ENCODE measurements at places on chromosomes 7 and 10.
A peak's percentile ranks its signal among the peaks of the same experiment; 100 is the strongest.

GRCh38 chr10:59108296-59108870 is 68.1 kb upstream of the PHYHIPL start:
- no peak for DNase-seq

DNA sequence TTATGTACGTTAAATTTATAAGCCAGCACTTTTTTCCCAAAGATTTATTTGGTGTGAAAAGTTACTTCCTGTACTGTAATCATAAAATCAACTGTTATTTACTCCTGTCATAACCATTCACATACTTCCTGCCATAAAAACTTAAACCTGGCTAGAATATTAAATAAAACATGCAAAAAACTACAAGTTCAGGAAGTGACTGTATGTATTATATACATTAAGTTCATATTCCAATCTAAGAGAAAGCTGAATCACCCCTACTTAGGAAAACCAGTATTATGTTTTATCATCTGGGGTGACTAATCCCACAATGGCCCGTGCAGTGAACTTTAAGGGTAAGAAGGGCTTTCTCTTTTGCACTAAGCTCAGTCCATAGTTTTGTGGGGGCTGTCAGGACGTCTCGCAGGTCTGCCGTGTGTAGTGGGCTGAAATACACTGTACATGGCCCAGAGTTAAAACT is 183.7 kb upstream of the KLF14 start:
- no peak for DNase-seq

DNA sequence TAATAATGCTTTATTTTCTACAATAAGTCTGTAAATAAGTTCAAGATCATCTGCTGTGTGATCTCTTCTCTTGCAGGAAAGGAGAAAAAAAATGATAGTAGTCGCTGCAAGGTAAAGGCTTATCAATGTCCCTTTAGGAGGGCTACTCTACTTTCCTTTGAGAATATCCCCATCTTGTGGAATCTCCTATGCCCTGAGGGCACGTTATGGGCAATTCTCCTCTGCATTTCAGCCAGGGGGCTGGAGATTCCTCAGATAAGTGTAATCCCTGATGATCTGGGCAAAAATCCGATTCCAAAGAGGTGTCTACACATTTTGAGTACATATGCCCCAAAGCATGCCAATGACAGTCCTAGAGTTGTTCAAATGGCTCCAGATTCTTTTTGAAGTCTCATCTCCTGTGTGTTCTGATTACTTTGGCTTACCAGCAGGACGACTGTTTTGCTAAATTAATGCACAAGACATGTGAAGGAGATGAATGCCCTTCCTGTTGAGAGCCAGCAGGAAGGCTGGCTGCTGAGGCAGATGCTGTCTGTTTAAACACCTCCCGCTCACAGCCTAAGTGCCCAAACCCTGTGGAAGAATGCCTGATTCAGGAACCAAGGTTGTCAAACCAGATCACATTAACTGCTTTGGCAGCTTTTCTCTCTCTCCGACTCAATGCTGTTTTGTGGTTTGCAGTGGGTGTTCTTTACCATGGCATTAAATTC is 171.2 kb upstream of the COL1A2 start:
- no peak for DNase-seq

GRCh38 chr7:66099551-66100407 is 14.9 kb upstream of the CRCP start:
- DNase-seq, result no peak

DNA sequence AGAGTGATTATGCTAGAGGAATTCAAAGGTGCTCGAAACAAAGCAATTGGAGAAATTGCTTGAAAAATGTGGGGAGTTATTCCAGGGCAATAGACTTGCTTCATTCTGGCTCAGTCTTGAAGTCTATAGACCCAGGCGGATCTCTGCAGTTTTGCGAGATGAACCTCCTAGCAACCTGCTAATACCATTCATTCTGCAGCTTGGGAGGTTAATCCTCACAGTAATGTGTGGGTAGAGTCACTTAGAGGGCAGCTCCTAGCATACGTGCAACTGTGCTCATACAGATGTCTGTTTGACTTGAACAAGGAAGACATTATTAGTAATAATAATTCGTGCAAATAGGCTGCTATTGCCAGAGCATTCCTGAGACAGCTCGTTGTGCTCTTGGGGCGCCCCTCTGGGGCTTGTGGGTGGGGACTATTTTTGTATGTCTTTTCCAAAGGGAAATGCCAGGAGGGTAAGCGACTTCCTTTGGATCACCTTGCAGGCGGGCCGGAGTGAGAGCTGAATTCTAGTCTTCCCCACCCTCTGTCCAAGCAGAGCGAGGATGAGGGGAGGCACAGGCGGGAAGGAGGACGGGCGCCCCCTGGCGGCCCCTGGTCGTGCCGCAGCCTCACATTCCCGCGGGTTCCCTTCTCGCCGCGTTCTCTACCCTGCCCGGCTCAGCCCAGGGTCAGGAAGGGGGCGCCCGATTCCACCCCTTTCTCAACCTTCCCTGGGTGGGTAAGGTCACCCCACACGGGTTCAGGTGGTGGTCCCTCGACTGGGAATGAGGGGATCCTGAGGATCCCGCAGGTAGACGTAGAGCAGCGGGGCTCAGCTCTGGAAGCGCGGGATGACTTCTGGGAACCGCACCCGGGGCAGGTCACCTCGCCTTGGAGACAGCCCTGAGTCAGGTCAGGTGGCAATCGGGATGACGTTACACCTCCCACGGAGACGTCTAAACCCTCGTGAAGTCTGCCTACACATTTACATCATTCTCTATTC is 241.5 kb downstream of the PHTF2 start:
- DNase-seq, result peak; percentile 10

GRCh38 chr7:151801782-151802468 is 75.0 kb downstream of the PRKAG2 start:
- no peak for DNase-seq

DNA sequence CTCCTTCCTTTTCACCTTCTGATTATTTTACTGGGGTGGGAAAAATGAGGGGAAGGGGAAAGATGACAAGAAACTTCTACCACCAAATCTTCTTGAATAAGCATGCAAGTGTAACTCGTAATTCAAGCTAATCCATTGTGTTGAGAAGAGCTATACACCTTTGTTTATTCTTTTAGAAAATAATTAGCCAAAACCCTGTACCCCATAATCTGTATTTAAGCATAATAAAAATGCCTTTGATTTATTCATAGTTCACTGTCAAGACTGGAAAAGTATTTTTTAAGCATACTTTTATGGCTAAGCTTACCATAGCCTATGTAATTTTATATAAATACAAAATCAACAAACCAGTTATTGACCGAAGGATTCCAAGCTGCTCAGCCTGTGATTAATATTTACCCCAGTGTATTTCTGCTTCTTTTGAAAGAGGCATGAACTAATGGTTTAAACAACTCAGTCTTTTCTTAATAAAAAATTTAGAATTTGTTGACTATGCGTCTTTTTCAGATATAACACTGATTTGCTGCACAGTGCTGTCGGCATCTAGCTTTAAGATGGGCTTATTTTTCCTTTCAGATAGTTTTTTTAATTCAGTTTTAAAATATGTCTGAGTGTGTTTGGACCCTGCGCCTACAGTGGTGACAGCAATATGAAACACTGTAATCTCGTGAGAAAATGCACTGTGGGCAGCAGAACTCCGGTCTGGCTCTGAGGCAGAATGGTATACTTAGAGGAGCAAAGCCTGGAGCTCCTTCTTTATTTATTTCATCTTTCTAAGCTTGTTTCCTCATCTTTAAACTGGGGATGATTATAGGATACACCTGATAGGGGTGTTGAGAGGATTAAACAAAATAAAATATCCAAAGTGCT is 238.8 kb upstream of the LRGUK start:
- no peak for DNase-seq

- DNase-seq, result no peak
Observed at GRCh38 chr7:48213226-48213625, 42.0 kb downstream of the ABCA13 start.

DNA sequence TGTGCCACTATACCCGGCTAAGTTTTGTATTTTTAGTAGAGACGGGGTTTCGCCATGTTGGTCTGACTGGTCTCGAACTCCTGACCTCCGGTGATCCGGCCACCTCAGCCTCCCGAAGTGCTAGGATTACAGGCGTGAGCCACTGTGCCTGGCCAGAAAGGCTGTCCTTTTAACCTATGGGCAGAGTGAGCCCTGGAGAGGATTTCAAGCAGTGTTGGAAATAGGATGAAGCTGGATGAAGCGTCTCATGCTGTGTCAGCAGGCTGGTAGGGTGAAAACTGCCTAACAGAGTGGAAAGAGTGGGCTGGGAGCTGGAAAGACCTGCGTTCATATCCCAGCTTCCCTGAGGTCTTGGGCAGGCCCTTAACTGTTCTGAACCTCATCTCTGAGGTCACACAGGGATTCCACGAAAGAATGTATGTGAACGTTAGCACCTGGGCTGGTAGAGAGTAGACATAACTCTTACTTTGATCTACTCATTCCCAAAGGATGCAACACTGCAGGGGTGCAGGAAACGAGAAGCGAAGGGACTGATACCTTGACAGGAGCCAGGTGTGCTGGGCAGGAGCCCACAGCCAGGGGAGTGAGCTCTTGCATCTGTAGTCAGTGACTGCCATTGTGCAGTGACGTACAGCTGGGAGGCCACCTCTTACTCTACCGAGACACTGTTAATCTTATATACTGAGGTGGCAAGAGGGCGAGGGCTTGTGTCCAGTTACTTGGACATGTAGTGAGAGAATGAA is 34.1 kb downstream of the WBP1L start:
- DNase-seq, result no peak

GRCh38 chr10:93746844-93747284 is 10.9 kb upstream of the LGI1 start:
- DNase-seq, result no peak

DNA sequence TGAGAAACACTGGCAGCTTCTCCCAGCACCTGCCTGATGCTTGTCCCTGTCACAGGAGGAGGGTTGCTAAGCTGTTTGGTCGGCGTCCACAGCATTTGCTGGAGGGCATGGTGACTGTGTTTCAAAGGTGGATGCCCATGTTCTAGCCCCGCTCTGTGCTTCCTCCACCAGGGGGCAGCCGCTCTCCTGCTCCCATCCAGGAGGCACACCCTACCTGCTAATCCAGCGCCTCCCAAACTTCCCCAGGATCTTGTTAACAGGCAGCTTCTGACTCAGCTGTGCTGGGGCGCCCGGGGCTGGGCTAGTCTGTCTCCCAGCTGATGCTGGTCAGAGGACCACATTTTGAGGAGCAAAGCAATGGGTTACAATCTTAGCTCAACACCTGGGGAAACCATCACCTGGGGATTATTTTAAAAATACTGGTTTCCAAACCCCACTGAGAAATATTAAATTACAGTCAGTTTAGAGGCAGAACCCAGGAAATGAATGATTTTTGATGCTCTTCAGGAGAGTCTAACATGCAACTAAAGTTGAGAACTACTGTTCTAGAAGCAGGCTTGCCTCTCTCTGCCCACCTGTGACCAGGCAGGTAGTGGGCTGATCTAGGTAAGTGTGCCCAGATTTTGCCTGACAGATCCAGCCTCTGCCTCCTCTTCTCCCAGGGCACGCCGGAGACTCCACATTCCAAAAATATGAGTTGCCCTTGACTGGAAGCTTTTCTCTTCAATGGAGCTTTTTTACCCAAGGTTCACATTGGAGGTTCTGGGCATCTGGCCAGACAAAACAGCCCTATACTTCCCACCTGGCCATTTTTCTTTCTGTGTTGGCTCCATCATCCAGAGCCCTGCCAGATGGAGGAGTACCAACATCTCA is 92.7 kb upstream of the GPR26 start:
- peak; percentile 7 for DNase-seq

GRCh38 chr7:29196971-29197595 is 2.5 kb downstream of the CHN2 start:
- DNase-seq, result no peak

- no peak for DNase-seq
Observed at GRCh38 chr10:93357680-93358079, 124.5 kb downstream of the MYOF start.

- DNase-seq, result no peak
Observed at GRCh38 chr10:71323407-71323806, 4.3 kb downstream of the SLC29A3 start.

DNA sequence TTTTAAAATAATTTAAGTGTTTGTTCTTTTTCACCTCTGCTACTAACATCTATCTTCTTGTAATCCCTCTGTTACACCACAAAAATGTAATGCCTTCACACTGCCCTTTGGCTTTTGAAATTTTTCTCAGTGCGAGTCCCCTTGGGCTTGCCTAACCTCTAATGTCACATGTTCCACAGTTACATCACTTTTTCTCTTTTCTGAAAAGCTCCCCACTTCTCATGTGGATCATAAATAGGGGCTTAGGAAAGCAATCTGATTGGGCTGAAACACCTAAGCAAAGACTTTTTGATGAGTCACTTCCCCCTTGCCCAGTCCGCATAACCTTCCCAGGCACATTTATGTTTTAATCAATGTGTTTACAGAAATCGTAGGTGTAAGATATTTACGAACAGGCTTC is 288.2 kb downstream of the IPMK start:
- DNase-seq, result no peak

GRCh38 chr10:49056356-49056755 is 59.0 kb downstream of the VSTM4 start:
- no peak for DNase-seq

- no peak for DNase-seq
Observed at GRCh38 chr10:90804354-90804753, 53.5 kb downstream of the HTR7 start.

- no peak for DNase-seq
Observed at GRCh38 chr7:5638994-5639393, 142.5 kb downstream of the RNF216 start.

GRCh38 chr10:48361176-48361575 is 54.7 kb downstream of the MAPK8 start:
- DNase-seq, result no peak

DNA sequence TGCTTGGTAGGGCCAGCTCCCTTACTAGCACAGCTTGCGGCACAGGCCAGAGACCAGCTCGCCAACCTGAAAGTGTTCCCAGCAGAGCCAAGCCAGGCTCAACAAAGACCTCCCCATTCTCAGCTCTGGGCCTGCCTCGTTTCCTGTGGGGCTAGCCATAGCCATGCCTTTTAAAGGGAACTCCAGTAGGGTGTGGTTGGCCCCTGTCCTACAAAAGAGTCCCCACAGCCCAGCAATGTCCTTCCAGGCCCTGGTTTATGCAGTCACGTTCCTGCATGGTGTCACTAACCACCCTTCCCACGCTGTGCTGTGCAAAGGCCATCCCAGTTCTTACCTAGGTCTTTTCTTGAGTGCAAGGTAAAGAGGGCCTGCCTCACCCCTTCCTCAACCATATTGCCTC is 87.8 kb upstream of the LRRC4 start:
- no peak for DNase-seq

DNA sequence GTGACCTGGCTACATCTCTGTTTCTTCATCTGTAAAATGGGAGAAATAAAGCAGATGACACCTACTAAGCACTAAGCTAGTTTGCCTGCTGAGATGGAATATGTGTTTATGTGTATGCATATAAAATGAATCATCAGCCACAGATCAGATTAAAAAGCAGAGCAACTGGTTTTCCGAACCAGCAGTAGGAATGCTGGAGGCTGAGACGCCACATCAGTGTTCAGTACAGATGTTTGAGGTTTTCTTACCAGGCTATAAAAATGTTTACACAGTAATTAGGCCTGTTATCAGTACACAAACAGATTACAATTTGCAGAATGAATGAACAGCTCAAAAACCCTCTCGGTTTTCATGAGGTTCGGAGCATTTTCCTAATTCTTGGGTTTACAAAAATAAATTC is 85.8 kb downstream of the CALN1 start:
- DNase-seq, result no peak

- no peak for DNase-seq
Observed at GRCh38 chr7:100538348-100538653, 702 bp upstream of the AGFG2 start.

- no peak for DNase-seq
Observed at GRCh38 chr7:66296557-66296956, 91.4 kb downstream of the TPST1 start.

GRCh38 chr10:104099269-104099668 is 13.6 kb upstream of the COL17A1 start:
- no peak for DNase-seq

All from activated naive CD4-positive, alpha-beta T cell (primary cell).